Fibroblast of skin of right quadriceps (primary cell): ENCODE measurements at places on chromosomes 3 and 15.

GRCh38 chr3:144708437-144708836 lies 736.8 kb downstream of the DIPK2A start:
- DNase-seq: no peak

DNA sequence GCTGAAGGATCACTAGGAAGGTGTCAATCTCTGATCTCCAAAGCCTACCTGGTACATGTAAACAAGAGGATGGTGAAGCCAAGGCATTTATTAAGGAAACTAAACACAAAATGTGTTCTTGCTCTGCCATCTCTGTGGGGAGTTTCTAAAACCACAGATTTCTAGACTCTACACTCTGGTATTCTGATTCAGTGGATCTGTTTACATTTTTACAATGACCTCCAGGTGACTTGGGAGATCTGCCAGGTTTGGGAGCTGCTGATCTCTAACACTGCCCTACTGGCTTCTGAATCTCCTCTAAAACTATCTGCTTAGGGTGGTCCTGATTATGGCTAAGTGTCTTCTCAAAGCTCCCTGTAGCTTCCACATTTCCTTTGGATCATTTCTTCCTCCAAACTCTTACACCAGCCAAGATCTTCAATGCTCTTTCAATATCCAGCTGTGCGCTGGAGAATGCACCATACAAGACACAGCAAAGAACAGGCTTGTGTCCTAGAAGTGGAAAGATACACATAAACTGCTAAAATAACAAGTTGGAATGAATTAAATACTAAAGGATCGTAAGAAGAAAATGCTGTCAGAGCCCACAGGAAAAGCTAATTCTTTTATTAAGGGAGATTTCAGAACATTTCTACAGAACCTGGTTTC lies 72.7 kb downstream of the GREM1 start:
- peak; percentile 75 for DNase-seq

DNA sequence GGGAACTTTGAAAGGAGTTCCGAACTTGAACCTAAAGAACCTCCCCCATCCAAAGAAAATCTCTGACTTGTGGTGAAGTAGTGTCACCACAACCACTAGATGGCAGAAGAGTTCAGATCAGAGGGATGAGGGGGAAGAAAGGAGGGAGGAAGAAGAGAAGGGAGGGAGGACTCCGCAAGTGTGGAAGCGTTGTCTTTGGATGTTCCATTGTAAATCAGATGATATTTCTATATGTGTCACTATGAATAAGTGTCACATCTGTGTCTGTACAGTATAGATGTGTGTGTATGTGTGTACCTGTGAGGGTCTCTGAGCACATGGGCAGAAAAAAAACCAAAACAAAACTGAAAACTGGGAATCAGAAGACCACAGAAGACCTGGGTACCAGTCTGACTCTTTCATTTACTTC lies 16.9 kb downstream of the SLC24A1 start:
- DNase-seq: peak; percentile 83

GRCh38 chr3:14773691-14774128 lies 45.1 kb upstream of the FGD5 start:
- DNase-seq: no peak

GRCh38 chr3:128800241-128801187 lies 74.5 kb downstream of the RAB7A start:
- no peak for DNase-seq

DNA sequence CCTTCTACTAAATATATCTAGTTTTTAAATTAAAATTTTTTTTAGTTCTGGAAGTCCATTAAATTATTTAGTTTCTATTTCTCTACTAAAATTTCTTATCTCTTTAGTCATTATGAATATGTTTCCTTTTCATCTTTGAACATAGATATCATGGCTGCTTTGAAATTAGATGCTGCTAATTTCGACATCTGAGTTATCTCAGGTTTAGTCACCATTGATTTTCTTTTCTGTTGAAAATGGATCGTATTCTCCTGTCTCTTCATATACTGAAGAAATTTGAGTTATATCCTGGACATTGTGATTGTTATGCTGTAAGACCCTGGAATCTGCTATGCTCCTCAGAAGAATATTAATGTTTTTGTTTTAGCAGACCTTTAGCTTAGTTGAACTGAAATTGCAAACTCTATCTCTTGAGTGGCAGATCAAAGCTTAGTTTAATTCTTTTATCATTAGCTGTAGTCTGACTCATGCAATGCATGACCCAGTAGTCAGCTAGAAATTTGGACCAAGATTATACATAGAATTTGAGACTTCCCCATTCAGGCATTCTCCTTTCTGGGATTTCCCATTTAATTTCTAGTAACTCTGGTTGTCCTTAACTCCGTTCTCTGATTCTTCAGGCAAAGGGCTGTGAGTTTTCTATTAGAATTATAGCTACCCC lies 439.8 kb upstream of the IL12A start:
- DNase-seq: peak; percentile 13
